Activated CD4-positive, alpha-beta T cell treated with anti-CD3 and anti-CD28 coated beads, Interleukin-2, amount 10 ng/mL, durations not matched to agents 24 days and 14 days (primary cell): ENCODE measurements at places on chromosomes 5 and 9. TPM values are rescaled to one million over a fixed set of nuclear protein-coding genes. Genes with fewer than 3 reads are reported as not detected.

- no peak for DNase-seq
- no peak overlapping the region for H3K27ac ChIP-seq
- no peaks in the 10 kb centered on the region for H3K4me1 ChIP-seq
- no peaks in the 10 kb centered on the region for H3K36me3 ChIP-seq
- no peak overlapping the region for H3K4me3 ChIP-seq
Observed at GRCh38 chr9:130554606-130555005, 24.8 kb upstream of the FUBP3 start.

- H3K4me3 ChIP-seq = no peak overlapping the region
- no peaks in the 10 kb centered on the region for H3K36me3 ChIP-seq
- no peak for DNase-seq
- peaks cover 12% of the 10 kb centered on the region for H3K27me3 ChIP-seq
Observed at GRCh38 chr5:103345461-103345860, 86.9 kb downstream of the MACIR start.

GRCh38 chr9:86341007-86341491, 13.2 kb downstream of the TUT7 start:
- H3K4me1 ChIP-seq = peaks cover 45% of the 10 kb centered on the region
- no peaks in the 10 kb centered on the region for H3K27me3 ChIP-seq
- peaks cover 68% of the 10 kb centered on the region for H3K36me3 ChIP-seq
- no peak for DNase-seq

The PDCD1LG2 gene
- 1.3 and 1.5 TPM in 2 replicates for total RNA-seq

The CDC20B gene
- total RNA-seq = not detected in 2 replicates

The IL11RA gene
- 29.7 and 34.4 TPM in 2 replicates for total RNA-seq

The FBP1 gene
- not detected in 2 replicates for total RNA-seq
